Esophagus squamous epithelium (tissue), 5 donors: ENCODE measurements at places on chromosomes 1 and 21. TPM values are rescaled to one million over a fixed set of nuclear protein-coding genes. Genes with fewer than 3 reads are reported as not detected.

LEFTY2 gene
- not detected for total RNA-seq

DNA sequence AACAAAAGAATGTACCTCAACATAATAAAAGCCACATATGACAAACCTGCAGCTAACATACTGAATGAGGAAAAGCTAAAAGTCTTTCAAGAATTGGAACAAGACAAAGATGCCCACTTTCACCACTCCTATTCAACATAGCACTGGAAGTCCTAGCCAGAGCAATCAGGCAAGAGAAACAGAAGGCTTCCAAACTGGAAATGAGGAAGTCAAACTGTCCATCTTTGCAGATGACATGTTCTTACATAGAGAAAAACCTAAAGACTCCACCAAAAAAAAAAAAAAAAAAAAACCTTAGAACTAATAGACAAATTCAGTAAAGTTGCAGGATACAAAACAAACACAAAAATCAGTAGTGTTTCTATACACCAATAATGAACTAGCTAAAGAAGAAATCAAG lies 20.2 kb downstream of the NSL1 start:
- DNase-seq: no peak

PLA2G2A gene
- total RNA-seq: 150 TPM

- DNase-seq: peak; percentile 12
These were observed 6.3 kb upstream of the TMEM39B start for GRCh38 chr1:32066489-32066873.

SLC35D1 gene
- total RNA-seq: 12.5 TPM
